ENCODE measurements at places on chromosomes 7 and 10. TPM values are rescaled to one million over a fixed set of nuclear protein-coding genes. Genes with fewer than 3 reads are reported as not detected.

DNA sequence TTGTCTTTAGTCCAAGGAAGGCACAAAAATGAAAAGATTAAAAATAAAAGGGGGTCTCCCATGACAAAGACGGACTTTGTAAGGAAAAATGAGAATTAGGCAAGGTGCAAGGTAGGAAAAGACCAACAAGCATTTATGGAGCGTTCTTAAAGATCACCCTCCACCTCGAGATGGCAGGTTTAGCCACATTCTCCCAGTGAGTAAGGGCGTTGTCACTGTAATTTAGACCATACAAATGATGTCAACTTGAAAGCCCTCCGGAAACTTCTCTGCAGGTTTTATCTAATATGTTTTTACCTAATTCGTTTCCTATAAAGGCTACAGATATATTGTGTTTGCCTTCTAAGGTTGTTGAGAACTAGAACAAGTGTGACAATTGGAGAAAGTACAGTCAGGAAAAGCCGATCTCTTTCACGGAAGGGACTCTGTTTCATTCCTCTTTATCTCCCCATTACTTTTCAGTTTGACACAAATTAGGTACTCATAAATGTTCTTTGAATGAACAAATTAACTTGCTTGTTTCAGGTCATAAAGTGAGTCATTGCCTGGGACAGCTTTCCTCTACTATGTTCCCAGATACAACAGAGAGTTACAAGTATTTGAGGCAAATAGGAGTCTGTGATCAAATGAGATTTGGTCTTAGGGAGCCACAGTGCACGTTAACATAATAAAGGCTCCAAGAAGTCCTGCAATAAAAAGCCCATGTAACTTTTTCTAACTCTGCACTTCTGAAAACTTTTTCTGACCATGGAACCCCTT, 102.6 kb upstream of the HABP2 start:
- DNase-seq: no peak

DNA sequence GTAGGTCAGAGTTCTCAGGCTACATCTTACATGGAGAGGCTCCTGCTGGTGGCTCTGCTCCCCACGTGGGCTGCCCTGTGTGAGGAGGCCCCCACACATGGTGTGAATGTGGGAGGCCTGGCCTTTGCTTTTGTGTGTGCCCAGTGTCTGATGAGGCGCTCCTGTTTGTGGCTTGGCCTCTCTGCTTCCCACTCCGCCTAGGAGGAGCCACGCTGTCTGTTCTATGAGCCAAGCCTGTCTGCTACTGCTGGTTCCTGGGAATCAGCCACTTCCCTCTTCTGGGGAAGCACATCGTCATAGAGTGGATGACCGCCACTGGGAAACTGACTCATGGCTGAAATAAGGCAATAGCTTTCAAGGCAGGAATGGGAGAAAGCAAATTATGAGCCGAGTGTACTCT, 87.1 kb downstream of the CYP26A1 start:
- DNase-seq: no peak

DNA sequence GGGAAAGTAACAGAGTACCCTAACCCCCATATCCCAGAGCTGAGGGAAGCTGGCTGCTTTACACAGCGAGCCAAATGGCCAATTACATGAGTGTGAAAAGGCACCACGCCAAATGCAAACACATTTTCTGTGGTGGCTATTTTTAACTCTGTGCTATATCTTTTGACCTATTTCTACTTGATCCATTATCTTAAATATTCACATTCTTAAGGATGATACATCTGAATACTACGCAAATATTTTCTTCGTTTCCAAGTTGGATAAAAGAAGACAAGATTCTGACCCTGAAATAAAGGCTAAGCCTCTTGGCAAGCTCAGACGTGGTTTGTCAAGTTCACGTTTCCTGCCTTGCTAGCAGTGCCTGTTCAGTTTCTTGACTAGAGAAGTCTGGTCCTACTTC, 146.7 kb upstream of the TMEM196 start:
- no peak for DNase-seq

GRCh38 chr7:97871659-97872024, 566 bp downstream of the ASNS start:
- no peak for DNase-seq

DNA sequence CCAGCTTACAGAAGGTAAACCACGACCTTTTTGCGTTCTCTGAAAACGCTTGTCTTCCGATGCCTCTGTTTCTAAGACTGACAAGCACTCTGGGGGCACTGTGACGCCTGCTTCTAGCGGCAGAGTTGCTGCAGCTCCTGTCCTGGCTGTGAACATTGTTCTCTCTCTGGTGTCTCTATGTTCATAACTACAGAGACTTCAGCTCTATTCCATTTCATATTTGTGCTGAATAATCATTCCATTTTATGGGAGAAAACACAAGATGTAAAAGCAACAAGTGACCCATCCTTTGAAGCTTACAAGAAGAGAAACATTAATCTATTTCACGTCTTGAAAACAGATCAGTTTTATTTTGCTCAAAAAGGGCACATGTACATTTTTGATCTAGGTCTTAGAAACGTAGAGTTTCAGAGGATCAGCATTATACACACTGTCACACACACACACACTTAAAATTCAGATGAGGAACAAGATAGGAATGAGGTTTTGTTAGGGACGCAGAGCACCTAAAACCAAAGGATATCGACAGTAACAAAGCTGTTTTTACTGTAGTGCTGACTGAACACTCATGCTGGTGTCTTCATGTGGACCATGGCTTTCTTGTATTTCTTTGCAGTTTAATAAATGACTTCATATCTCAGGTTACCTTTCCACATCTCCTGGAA, 3.0 kb downstream of the IKZF1 start:
- DNase-seq: peak; percentile 89

MRC1 gene
- not detected for total RNA-seq

DNA sequence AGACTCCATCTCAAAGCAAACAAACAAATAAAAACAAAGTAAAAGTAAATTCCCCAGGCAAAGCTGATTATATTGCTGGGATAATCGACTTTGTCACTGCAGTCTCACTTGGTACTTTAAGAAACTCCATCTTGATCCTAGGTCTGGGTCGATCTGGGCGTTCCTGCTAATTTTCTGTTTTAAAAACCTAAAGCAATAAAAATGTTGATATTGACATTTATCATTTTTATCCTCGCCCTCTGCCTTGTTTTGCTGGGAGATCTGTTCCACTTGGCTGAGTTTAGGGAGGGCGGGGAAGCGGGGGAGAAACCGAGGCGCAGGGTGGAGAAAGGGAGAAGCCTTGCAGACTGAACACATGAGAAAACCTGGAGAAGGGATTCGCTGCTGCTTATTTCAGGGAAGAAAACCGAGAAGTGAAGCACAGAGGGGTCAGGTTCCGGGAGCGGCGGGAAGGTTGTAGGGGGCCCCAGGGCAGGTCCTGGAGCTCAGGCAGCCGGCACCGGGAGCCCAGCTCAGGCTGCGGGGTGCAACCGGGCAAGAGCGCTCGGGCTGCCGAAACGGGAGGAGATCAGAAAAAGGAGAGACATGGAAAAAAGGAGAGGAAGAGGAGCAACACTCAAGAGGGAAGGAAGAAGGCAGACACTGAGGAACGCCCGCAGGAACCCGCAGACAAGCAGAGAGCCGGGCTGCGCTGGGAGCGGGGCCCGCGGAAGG, 27.3 kb upstream of the KMT2C start:
- DNase-seq: no peak

- no peak for DNase-seq
Measured at GRCh38 chr10:77636967-77637531, 559 bp downstream of the KCNMA1 start.

CACNA2D1 gene
- total RNA-seq: not detected

GRCh38 chr7:64875658-64876406, 27.2 kb upstream of the ZNF273 start:
- peak; percentile 26 for DNase-seq

GARS1 gene
- total RNA-seq: 262 TPM

- DNase-seq: peak; percentile 79
Measured at GRCh38 chr7:21939136-21939857, 6.4 kb downstream of the CDCA7L start.

SPDYE6 gene
- not detected for total RNA-seq

GRCh38 chr10:65898055-65898454, 1027.8 kb upstream of the LRRTM3 start:
- no peak for DNase-seq

LRRN3 gene
- total RNA-seq: 56.5 TPM

- no peak for DNase-seq
Measured at GRCh38 chr7:104650991-104651640, 322.7 kb downstream of the LHFPL3 start.

DNA sequence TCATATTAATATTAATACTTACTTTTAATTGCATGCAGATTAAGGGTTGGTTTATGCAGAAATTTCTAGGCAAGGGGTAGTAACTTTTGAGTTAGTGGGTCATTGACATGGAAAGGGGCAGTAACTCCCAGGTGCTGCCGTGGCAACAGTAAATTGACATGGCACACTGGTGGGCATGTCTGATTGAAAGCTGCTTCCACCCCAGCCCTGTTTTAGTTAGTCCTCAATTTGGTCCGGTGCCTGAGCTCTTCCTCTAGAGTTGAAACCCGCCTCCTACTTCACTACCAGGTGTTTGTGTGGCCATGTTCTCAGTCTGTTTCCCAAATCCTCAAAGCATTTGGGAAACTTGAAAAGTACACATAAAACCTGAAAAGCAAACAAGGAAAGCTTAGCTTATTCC, 18.4 kb downstream of the CUZD1 start:
- DNase-seq: no peak

- DNase-seq: no peak
Measured at GRCh38 chr7:104940023-104940710, 73.8 kb upstream of the KMT2E start.

GRCh38 chr10:101358706-101359300, 4.8 kb downstream of the BTRC start:
- DNase-seq: no peak

STEAP1B gene
- not detected for total RNA-seq

- peak; percentile 79 for DNase-seq
Measured at GRCh38 chr10:91901784-91902677, 7.3 kb downstream of the FGFBP3 start.

DNA sequence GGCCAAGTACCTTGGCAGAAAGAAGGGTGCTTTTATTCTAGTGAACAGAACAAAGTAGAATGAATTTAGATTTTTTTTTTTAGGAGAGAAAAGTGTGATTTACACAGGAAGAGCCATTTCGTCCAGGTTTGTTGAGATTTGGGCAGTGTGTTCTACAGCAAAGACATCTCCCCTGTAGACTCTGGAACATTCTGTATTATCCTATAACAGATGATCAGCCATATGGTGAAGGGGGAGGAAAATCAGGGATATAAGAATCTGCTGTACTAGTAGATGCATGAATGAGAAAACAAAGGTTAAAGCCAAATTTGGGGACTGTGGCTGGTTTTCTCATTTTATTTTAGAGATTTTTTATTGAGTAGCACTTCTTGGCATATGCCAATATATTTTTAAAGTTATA, 453.7 kb upstream of the LRRTM3 start:
- no peak for DNase-seq

DNA sequence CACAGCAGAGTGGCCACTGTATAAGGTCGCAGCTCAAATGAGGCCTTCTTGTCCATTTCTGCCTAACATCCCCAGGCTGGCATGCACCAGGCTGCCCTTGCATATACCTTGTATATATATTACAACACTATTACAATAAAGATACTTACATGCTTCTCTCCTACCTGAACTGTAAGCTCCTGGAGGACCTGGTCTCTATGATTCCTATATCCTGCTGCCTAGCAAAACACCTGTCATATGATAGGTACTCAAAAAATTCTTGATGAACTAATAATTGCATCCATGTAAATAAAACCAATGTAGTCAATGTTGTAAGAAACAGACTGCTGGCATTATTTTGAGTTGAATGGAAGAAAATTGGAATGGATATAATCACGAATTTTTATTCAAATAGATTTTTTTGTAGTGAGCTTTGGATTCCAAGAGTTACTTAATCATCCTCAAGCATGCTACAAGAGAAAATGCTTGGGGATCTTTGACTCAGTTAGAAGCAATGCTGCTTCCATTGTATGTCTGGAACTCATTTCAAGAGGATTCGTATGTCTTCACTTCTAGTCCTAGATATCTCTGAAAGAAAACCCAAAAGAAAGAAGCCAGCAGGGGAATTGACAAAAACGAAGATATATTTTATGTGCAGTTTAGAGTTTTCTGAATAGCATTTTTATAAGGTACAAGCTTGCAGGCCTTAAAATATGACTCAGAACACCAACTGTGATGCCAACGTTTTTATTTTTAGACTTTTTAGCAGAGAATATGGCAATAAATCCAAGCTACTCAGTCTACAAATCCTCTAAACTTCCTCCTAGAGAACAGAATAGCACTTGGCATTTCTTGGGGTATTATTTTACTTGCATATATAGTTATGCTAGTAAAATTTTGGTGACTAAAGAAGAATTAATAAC, 53.1 kb downstream of the OSBPL3 start:
- no peak for DNase-seq

- no peak for DNase-seq
Measured at GRCh38 chr7:26843705-26844104, 20.7 kb downstream of the SKAP2 start.

KCND2 gene
- not detected for total RNA-seq

TAS2R4 gene
- total RNA-seq: 1.0 TPM

- DNase-seq: peak; percentile 85
Measured at GRCh38 chr7:102236592-102237287, 49.9 kb upstream of the SH2B2 start.

ACSM6 gene
- not detected for total RNA-seq

PIK3CG gene
- total RNA-seq: 28.1 TPM

GRCh38 chr7:3065724-3066143, 22.1 kb upstream of the CARD11 start:
- DNase-seq: peak; percentile 86

GRCh38 chr7:107463139-107464078, 6.4 kb upstream of the GPR22 start:
- peak; percentile 84 for DNase-seq

SORCS1 gene
- total RNA-seq: not detected

GRCh38 chr7:128946936-128947830, 9.5 kb downstream of the IRF5 start:
- no peak for DNase-seq

ASB10 gene
- total RNA-seq: not detected

- DNase-seq: no peak
Measured at GRCh38 chr10:9878383-9878782, 1139.3 kb upstream of the CELF2 start.

DNA sequence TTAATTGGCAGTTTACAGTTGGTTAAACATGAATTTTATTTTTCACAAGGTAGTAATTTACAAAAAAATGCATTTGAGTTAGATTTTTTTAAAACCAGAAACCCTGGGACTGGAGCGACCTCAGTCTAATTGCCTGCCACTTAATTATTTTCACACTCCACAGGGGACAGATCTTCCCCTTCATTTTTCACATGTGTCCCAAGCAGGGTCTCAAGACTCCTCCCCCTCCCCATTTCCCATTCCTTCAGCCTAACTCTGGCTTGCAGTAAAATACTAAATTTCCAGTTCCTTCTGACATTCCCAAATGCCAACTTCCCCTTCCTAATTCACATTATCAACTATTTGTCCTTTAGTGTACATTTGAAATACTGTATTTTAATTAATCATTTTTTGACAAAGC, 948 bp downstream of the ZNF138 start:
- DNase-seq: no peak

All from activated CD4-positive, alpha-beta T cell treated with anti-CD3 and anti-CD28 coated beads, Interleukin-2, amount 10 ng/mL, durations not matched to agents 24 days and 14 days (primary cell).